ENCODE measurements at places on chromosomes 7 and 10. TPM values are rescaled to one million over a fixed set of nuclear protein-coding genes. Genes with fewer than 3 reads are reported as not detected.

Gene FANK1
- total RNA-seq: 6.3 TPM

Gene TMEM213
- not detected for total RNA-seq

Gene MMP21
- total RNA-seq: not detected

Gene CREB5
- 10.6 TPM for total RNA-seq

Gene FAM180A
- 1.1 TPM for total RNA-seq

Gene ACSM6
- total RNA-seq: 1.8 TPM

- DNase-seq: no peak
Measured at GRCh38 chr7:32579776-32580175, 84.5 kb downstream of the AVL9 start.

DNA sequence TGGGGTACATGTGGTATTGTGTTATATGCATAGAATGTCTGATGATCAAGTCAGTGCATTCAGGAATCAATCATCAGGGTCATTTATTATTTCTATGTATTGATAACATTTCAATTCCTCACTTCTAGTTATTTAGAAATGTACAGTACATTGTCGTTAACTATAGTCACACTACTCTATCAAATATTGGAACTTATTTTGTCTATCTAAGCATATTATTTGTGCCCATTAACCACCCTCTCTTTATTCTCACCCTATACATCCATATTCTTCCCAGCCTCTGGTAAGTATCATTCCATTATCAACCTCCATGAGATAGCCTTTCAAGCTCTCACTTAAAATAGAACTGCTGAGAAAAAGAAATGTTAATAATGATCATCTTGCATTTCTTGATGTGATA is 596.5 kb upstream of the POT1 start:
- no peak for DNase-seq

DNA sequence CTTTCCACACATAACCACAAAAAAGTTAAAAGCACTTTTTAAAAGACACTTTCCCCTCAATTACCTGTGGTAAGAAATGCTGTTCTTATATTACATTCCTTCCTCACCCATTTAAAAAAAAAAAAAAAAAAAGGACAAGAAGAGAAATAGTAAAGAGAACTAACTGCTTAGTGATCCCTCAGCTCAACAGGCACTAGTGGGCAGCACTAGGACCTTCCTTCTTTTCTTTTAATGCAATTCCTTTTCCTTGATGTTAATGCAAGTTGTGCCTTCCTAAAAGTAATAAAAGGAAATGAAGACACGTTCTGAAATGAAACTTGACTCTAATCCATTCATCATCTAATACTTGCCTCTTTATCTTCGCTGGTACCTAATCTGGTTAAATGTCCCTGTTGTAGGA is 189.7 kb downstream of the TCF7L2 start:
- DNase-seq: no peak

DNA sequence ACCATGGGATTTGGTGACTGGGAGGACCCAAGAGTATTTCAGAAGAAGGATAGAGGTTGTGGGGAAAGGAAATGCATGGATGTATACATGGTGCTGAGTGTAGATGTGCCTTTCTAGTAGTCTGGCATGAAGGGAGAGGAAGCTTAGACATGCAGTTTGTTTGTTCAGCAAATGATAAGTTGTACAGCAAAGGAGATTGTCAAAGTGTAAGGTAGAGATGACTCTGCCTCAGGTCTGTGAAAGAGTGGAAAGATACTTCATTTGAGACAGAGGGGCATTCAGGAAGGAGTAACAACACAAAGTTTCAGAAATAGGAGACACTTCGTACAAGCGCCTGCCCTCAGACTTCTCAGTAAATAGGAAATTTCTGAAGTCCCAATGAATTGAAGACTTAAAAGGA is 152.3 kb downstream of the CELF2 start:
- no peak for DNase-seq

GRCh38 chr7:7858559-7858958 is 110.0 kb upstream of the GLCCI1 start:
- DNase-seq: no peak

GRCh38 chr7:36617408-36617807 is 106.9 kb downstream of the AOAH start:
- no peak for DNase-seq

DNA sequence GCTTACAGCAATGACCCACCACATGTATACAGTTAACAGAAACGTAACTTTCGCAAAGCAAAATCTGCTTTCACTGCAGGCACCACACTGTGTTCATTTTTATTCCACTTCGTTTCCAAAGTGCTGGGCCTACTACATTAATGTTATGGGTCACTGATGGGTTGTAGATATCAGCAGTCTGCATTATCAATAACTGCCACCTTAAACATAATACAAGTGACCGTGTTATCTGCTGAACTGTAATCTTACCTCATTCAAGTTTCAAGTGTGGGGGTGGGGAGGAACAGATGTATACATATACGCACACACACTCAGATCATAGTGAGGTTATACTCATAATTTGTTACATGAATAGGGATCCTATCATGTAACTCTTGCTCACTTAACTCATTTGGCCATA is 21.1 kb downstream of the RNF32 start:
- no peak for DNase-seq

GRCh38 chr10:36256948-36257356 is 614.9 kb upstream of the FZD8 start:
- DNase-seq: no peak

- no peak for DNase-seq
Measured at GRCh38 chr10:26367771-26368170, 70.4 kb upstream of the APBB1IP start.

DNA sequence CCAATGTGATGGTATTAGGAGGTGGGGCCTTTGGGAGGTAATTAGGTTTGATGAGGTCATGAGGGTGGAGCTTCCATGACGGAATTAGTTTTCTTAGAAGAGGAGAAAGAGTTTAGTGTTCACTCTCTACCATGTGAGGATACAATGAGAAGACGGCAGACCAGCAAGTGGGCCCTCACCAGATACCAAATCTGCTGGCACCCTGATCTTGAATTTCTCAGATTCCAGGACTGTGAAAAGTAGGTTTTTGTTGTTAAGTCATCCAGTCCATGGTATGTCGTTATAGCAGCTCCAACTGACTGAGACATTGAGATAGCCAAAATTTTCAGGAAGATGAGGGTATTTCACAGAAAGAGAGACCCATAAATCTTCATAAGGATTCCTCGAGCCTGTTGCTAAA is 3.6 kb upstream of the TMEM196 start:
- no peak for DNase-seq

GRCh38 chr7:121510858-121511482 is 114.9 kb upstream of the FAM3C start:
- DNase-seq: no peak

DNA sequence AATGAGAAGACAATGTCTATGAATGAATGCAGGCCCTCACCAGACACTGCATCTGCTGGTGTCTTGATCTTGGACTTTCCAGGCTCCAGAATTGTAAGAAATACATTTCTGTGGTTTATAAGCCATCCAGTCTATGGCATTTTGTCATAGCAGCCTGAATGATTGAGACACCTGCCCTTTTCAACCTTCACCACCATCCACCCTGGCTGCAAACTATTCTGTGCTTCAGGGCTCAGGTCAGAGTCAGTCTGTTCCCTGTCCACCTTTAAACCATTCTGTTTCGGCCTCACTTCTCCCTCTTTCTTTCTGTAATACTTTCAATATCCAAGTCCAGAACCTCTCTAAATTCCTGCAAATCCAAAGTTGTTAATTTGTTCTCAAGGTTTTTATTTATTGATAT is 15.9 kb upstream of the CDK13 start:
- DNase-seq: no peak

GRCh38 chr7:128880791-128881457 is 18.3 kb downstream of the ATP6V1F start:
- no peak for DNase-seq

GRCh38 chr7:5624386-5625365 is 156.8 kb downstream of the RNF216 start:
- no peak for DNase-seq

GRCh38 chr10:110172155-110172554 is 35.2 kb upstream of the MXI1 start:
- DNase-seq: no peak

GRCh38 chr7:50448823-50449222 is 1.3 kb downstream of the FIGNL1 start:
- DNase-seq: no peak
